ENCODE measurements at places on chromosomes 5 and 9.
A peak's percentile ranks its signal among the peaks of the same experiment; 100 is the strongest.

DNA sequence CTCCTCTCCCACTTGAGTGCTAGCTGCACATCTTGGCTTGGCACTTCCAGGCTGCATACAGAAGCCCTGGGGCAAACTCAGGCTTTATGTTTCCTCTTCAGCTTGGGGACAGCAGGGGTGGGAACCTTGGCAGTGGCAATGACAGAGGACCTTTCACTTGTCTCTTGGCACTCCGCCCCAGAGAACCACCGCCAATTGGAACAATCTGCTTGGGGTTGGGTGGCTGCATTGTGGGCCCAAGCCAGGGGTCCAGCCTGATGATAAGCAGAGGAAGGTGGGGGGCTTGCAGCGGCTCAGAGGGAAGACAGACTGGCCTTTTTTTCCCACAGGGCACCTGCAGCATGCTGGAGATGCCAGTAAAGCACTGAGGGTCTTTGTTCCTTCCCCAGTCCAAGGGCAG, 179.0 kb upstream of the NMUR2 start:
- no peak for DNase-seq

DNA sequence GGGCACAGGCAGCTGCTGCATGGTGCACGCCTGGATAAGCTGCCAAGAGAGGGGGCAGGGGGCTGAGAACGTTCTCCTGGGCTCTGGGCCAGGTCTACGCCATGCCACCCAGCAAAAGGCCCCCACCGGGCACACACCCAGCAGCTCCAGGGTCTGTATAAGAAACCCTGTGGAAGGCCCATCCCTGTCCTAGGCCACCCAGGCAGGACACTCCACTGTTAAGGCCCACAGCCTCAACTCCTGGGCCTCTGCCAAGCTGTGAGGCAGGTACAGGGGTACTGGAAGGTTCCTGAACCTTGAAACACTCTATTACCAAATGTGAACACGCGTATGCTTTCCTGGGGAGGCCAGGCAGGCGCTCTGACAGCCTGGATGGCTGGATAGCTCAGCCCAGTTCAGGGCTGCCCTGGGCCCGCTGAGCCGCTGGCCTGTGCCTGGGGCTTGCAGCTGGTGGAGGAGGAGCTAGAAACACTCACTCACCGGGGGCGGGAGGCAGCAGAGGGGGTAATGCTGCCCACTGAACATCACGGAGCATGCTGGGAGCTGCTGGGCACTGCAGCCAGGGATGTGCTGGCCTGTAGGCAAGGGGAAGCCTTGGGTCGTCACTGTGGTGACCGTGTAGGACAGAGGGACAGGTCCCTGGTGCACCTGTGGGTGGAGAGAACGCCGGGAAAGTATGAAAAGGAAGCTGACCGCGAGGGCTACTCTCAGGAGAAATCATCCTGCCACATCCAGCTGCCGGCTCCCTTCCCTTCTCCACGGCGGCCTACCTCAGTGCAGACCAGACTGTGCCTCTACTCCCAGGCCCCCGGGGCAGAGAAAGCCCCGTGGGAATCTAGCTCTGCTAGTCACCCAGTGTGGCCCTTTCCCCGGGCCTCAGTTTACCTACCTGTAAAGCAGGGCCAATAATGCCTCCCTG, 6.0 kb downstream of the RNF44 start:
- DNase-seq, result peak; percentile 47

DNA sequence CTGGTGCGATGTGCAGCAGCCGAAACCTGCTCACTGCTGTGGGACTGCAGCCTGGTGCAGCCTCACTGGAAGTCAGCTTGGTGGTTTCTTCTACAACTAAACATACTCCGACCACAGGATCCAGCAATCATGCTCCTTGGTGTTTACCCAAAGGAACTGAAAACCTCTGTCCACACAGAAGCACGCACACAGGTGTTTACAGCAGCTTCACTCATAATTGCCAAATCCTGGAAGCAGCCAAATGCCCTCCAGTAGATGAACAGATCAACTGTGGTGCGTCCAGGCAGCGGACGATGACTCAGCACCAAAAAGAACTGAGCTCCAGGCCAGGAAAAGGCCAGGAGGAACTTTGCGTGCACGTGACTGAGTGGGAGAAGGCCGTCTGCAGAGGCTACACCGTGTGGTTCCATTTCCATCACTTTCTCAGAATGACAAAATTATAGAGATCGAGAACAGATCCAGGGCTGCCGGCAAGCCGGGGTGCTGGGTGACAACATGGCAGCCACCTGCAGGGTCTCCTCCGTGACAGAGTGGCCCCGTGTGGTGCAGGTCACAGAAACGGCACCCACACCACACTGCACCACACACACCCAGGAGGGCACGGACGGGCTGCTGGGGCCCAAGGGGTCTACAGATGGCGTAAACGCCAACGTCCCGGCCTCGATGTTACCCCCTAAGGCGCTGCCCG, 23.1 kb upstream of the NSMF start:
- DNase-seq, result peak; percentile 86

DNA sequence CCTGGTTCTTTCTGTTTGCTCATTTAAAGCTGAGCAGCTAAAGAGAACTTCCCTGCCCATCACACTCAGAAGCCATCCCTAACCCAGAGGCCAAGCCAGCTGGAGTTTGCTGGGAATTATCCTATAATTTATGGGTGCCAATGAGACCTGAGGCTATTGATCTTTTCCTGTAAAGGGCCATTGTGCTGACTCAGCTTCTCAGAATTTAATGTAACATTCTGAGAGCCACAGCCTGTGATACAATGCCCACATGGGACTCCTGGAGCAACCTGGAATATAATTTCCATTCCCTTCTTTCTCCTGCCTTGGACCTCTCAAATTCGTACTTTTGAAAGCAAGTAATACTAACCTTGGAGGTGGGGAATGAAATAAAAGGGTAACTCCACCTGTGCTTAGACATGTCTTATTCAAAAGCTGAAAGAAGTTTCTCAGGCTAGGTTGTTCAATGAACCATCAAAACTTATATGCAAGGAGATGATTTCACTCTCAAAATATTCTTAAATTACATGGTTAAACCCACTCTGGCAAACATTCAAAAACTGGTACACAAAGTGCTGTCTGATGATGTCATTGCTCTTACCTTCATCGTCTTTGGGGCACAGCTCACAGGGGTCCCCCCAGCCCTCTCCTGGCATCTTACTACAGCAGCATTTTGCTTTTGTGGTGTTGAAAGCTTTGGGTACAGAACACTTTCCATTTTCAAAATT, 206.7 kb downstream of the SLC12A2 start:
- peak; percentile 38 for DNase-seq

DNA sequence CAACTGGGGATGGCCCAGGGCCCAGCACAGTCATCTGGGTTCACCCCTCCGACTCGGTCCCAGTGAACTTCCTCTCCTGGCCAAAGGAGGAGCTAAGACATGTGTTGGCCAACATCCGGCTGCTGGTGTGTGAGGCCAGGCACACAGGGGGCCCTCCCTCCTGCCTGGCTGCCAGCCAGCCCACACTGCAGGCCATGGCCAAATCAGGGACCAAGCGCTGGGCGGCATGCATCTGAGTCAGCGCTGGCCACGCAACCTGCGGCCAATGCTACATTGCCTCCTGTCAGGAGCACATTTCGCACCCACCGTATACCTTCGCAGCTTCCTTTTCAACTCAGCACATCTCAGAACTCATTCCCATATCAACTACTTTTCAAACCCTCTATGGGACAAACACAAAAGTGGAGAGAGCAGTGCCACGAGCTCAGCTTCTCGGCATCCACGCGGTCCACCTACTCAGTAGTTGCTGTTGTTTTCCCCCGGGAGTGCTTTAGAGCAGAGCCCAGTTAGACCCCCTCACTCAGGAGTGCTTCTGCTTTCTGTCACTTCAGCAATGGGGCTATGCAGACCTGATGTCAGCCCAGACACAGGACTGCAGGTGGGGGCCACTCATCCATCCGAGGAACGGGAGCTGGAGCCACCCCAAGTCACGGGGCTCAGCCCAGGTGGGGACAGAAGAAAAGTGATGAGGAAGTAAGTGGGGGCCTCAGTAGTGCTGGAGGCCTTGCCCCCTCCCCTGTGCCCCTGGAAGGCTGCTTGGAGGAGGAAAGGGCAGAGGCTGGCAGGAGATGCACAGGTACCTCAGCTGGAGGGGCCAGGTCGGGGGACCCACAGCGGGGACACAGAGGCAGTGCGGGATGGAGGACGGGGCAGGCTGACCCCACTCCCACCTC, 13.9 kb downstream of the NINJ1 start:
- peak; percentile 98 for DNase-seq

- DNase-seq, result peak; percentile 99
Measured at GRCh38 chr5:168317521-168318147, 26.2 kb downstream of the WWC1 start.

DNA sequence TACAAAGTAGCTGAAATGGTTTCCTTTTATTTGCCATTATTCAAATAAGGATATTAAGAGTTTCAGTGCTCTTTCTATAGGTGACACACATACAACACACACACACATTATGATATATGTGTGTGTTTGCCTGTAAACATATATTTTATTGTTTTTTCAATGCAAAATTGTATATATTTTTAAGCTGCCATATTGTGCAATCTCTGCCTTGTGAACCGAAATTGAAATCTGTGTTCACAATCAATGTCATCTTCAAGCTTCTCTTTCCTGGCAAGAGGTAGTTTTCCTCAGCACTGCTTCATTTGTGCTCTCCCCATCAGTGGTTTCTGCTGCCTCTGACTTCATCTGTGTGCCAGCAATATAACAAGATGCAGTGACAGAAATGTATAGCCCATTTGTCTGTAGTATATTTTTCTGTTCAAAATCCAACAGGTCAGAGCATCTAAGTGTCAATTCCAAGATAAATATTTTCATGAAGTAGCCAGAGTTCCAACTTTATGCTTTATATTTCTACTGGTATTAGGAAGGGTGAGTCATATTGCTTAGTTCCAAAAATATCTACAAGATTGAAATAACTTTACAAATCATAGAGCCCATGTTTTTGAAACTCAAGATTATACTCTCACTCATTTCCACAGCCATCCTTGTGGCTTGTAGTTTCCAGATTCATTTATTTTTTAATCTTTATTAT, 1704.8 kb upstream of the CDH9 start:
- no peak for DNase-seq

- DNase-seq, result peak; percentile 69
Measured at GRCh38 chr5:5341531-5342292, 80.8 kb upstream of the ICE1 start.

- DNase-seq, result no peak
Measured at GRCh38 chr5:124919076-124919475, 172.6 kb upstream of the ZNF608 start.

- DNase-seq, result no peak
Measured at GRCh38 chr9:23451802-23452418, 374.1 kb downstream of the ELAVL2 start.

GRCh38 chr9:37909326-37909725, 5.4 kb upstream of the SLC25A51 start:
- DNase-seq, result no peak

DNA sequence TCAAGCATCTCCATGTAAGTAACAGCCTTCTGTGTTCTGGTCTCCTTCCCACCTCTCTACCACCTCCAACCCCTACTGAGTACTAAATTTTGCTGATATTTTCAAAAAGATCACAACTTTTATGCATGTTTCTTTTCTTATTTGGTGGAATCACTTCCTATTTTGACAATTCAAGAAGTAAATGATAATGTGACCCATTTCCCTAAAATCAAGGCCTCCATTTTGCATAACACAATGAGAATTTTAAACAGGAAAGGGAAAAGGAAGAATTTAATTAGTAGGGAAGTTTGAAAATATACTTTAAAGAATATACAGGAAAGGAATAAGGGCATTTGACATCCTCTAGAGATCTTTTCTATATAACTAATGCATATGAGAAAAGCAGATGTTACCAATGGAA, 212.9 kb upstream of the RASA1 start:
- no peak for DNase-seq

- no peak for DNase-seq
Measured at GRCh38 chr5:148259288-148259687, 9.3 kb upstream of the SPINK13 start.

DNA sequence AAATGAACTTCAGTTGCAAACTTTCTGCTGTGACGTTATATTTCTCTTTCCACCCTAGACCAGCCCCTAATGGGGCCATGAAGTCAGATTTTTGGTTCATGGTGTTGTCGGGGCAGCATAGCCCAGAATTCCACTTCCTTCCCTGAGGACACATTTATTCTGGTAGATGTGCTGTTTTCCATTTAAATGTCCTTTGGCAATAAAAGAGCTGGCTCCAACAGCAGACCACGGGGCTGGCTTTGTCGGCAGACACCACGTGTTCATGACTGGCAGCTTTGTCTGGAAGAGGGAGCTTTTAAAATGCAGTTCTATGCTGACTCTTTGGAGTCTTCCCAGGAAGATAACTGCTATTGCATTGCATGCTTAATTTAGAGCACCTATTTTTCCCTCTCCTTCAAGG, 17.6 kb upstream of the LCP2 start:
- DNase-seq, result no peak

- peak; percentile 96 for DNase-seq
Measured at GRCh38 chr9:121972501-121972981, 120.6 kb downstream of the TTLL11 start.

DNA sequence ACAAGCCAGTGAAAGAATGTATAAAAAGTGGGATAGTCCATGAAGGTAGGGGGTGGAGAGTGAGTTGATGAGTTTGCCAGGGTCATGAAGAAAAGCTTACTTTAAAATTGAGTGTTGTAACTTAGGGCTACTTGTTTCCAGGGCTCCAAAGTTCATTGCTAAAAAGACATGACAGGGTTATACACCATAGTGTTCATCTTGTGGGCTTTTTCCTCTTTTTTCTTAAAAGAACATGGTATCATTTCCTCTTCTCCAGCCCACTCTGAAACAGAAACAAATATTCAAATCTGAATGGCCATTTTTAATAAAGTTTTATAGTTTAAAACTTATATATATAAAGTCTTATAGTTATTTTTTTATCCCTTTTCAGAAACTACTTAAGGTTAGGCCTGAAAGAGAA, 115.7 kb upstream of the SMC2 start:
- DNase-seq, result no peak

DNA sequence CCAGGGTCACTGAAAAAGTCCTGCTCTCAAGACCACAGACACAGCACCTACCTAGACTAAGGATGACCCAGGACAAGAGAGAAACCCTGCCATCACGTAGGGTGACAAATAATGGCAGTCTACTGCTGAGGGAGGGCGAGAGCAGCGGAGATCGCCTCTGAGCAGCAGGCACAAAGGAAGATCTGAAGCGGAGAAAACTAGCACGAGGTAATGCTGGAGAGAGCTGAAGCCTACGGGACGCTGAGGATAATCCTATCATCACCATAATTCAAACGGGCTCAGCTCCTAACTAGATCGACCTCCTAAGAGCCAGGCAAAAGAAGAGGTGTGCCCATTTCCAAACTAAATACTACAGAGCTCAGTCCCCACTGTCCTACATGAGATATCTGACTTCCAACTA, 41.3 kb downstream of the FBXO10 start:
- no peak for DNase-seq

DNA sequence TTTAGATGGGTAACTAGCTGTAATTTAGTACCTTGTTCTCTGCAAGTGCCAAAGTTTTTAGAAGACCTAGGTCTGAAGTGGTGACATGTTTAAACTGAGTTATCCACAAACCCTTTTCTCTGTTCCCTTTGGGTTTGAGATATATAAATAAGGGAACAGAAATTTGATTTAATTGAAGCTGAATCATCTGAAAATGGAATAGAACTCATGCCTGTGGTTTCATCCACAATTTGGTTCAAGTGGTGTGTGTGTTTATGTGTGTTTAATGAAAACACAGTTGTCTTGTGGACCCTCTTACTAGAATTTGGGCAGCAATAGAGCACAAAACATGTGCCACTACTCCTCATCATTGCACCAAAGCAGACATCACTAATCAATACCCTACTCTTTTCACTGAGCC, 216.9 kb downstream of the GLIS3 start:
- no peak for DNase-seq
